Fibroblast of lung (primary cell): ENCODE measurements at places on chromosomes 6 and 20. TPM values are rescaled to one million over a fixed set of nuclear protein-coding genes. Genes with fewer than 3 reads are reported as not detected.
A peak's percentile ranks its signal among the peaks of the same experiment; 100 is the strongest.

BHLHE23 gene
- not detected in 2 replicates for polyA plus RNA-seq

TFEB gene
- polyA plus RNA-seq, result 1.9 and 2.0 TPM in 2 replicates

SCRT2 gene
- polyA plus RNA-seq, result not detected in 2 replicates

KCNK15 gene
- 0.03 and 2.2 TPM in 2 replicates for polyA plus RNA-seq

ADAM33 gene
- 27.9 and 29.4 TPM in 2 replicates for polyA plus RNA-seq

DNA sequence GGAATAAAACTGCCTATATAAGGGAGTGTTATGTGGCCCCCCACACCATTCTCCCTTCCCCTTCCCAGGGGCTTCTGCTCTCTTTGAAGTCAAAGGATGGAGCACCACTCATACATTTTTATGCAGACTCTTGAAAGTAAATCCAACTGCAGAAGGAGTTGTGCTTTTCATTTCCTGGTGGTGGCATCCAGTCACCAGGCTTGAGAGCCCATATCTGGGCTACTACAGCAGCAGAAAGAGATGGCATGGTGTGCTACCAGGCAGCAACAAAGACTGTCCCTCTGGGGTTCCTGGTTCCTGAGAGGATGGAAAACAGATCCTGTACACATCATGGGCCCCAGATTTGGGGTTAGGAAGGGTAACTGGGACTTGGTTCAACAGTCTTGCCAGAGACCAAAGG lies 226.4 kb downstream of the CLIC5 start:
- DNase-seq, result no peak

GRCh38 chr6:134822920-134823709 lies 126.8 kb downstream of the ALDH8A1 start:
- DNase-seq, result peak; percentile 74

DNA sequence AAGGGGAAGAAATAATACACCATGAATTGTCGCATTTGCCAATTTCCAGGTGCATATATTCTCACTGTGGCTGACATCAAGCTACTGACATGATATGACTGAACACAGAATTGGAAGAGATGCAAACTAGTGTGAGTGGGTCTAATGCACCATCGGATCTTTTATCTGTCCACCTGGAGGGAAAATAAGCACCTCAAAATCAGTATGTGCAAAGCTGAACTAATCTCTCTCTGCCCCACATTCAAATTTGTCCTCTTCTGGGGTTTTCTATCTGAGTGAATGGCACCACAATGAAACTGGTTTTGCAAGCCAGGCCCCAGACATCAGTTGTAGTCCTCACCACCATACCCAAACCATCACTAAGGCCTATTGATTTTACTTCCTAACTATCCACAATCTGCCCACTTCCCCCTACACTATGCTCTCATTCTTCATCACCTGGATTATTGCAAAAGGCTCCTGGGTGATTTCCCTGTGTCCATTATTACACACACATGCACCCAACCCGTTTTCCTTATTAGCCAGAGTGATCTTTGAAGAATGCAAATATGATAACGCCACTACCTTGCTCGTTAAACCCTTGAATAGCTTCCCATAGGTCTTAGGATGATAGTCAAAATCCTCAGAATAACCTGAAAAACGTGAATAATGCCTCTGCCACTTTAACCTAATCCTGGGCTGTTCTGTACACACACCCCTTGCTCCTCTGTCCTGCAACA lies 159.0 kb upstream of the GMDS start:
- no peak for DNase-seq

GRCh38 chr20:32832664-32833063 lies 12.9 kb downstream of the MAPRE1 start:
- DNase-seq, result no peak

GRCh38 chr6:47631797-47632196 lies 66.6 kb upstream of the ADGRF4 start:
- DNase-seq, result no peak

GRCh38 chr20:3646651-3647050 lies 16.5 kb downstream of the GFRA4 start:
- no peak for DNase-seq

GRCh38 chr6:138688580-138688979 lies 85.0 kb upstream of the CCDC28A start:
- no peak for DNase-seq

DNA sequence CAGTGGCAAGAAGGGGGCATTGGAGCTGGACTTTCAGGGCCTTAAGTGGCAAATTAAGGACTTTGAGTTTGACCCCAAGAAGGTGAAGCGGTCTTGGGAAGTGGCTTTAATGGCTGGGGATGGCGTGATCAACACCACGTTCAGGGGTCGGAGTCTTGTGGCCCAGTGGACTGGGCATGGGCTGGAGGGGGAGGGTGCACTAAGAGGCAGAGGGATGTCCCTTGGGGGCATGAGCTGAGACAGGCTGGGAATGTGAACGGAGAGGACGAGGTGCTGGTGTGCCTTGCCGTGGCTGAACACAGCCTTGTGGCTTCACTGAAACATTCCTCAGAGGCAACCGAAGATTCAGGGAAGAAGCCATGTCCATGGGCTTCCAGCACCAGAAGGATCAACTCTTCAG lies 227.0 kb downstream of the SYNDIG1 start:
- DNase-seq, result no peak

DNA sequence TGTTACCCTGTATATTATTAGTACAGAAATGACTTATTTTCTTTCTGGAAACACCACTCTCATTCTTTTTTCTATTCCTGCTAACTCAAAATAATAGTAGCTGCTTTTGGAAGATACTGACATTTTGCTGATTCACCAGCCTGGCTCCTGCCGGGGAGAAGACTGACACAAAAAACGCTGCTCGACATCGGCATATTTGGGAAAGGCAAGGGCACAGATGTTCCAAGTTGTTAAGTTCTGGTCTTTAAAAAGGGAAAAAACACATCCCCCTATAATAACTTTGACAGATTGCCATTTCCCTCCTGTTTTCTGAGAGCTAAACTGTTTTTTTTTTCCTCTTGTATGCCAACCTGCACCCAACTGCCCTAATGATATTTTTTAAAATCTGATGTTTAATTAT lies 55.4 kb downstream of the CTNNBL1 start:
- no peak for DNase-seq

GRCh38 chr6:108715832-108716231 lies 132.4 kb upstream of the ARMC2 start:
- peak; percentile 28 for DNase-seq
